Left colon (tissue), 2 donors: ENCODE measurements at places on chromosomes 5 and 9.

- no peak for DNase-seq
These were observed 76.9 kb downstream of the TSSK1B start for GRCh38 chr5:113357696-113358476.

- no peak for DNase-seq
These were observed 31.1 kb downstream of the POU4F3 start for GRCh38 chr5:146369691-146370090.

GRCh38 chr9:87327575-87328125 lies 170.0 kb upstream of the DAPK1 start:
- DNase-seq, result no peak

GRCh38 chr5:68884883-68885282 lies 208.9 kb upstream of the SLC30A5 start:
- DNase-seq, result no peak

GRCh38 chr9:134066913-134067851 lies 644 bp downstream of the BRD3 start:
- DNase-seq, result peak; percentile 46

GRCh38 chr5:8241076-8241475 lies 372.1 kb downstream of the MTRR start:
- DNase-seq, result no peak

GRCh38 chr5:58787987-58788386 lies 205.1 kb downstream of the RAB3C start:
- no peak for DNase-seq

DNA sequence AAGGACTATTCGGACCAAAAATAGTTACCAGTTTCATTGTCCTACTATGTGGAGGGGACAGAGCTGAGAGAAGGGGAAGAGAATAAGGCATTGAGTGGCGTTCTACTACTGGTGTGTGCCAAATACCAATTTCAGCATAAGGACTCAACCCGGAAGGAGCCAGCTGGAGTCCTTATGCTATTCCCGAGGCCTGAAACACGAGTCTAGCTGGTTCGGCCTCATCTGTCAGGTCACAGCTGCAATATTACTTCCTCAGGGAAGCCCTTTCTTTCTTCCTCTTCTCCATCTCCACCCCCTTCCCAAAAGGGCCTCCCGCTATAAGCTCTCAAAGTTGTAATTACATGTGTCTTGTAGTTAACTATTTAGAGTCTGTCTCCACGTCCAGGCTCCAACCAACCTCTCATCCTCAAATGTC lies 20.5 kb upstream of the FER start:
- DNase-seq, result peak; percentile 53

- DNase-seq, result no peak
These were observed 39.1 kb upstream of the UGT3A2 start for GRCh38 chr5:36105819-36106218.

DNA sequence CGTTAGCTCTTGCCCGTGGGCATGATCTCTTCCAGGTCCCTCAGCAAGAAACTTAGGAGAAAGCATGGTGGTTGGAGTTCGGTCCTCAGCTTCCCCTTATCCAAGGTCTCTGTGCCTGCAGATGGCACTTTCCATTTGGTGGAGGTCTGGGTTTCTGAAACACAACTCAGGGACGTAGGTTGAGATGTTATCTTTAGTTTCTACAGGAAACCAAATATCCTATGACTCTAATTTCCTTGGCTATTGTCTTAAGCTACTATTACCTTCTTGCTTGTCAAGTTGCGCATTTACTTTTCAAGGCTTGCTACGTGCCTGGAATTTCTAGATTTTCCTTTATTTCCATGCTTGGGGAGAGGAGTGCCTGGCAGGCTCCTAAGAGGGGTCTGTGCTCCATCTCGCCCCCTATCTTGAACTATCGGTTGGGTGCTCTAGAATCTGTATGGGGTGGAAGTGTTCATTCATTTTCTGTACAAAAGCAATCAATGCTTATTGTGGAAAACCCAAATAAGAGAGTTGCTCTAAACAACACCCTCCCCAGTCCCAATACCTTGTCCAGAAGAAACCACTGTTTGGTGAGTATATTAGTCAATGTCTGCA lies 32.9 kb upstream of the KCNIP1 start:
- DNase-seq, result no peak

- DNase-seq, result no peak
These were observed 66.5 kb downstream of the MARCHF3 start for GRCh38 chr5:126963822-126964375.

DNA sequence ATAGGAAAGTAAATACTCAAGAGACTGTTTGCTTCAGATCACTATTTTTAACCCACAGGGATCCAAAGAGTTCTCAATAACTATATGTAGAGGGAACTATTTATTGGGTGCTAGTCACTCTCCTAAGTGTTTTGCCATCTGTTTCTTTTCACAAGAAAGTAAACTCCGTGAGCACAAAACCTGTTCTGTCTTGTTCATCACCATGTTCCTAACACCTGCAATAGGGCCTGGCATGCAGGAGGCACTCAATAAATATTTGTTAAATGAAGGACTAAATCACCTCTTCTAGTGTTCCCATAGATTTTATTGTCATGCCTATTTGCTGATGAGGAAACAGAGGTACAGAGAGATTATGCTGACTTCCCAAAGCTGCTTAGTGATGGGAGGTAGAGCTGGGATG lies 118.2 kb downstream of the VCAN start:
- no peak for DNase-seq

- no peak for DNase-seq
These were observed 24.3 kb upstream of the FUBP3 start for GRCh38 chr9:130555061-130555460.

DNA sequence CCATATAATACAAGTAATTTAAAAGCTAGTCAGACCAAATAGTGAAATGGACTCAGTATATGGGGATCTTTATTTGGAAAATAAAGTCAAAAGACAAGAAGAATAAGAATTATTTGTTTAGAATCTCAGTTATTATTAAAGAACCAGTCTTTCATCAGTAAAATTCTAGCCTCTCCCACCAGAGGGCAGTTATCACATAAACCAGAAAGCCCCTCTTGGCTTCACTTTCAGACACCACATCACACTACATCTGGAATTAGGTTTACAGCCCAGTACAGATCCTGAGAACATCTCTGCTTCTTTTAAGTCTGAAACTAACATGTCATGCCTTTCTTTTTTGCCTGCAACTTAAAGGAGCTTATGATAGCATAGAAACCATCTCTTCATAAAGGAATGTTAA lies 12.2 kb upstream of the HSPB3 start:
- no peak for DNase-seq

DNA sequence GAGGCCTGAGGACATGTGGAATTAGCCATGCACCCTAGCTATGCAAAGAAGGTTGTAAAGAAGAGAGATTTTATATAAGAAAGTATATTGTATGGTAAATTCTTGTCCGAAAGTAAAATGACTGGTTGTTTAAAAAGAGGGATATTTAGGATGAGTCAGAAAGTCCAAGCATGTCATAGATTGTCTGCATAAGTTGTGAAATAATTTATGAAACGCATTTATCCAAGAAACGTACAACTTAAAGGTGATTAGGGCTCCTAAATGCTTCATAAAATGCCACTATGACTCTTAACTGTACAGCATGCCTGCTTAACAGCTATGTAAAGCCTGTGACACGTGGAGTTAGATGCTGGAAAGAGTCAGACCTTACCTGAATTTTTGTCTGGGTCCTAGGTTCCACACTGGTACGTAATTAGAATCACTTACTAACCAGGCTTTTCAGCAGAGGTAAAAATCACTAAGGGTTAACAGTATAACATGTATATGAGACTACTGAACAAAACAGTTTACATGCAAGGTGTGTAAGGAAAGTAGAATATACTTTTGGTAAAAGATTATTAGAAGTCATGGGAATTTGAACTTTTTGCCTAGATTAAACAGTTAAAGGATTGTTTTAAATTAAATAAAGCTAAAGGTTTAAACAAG lies 37.0 kb upstream of the ARL15 start:
- DNase-seq, result no peak

GRCh38 chr5:97163360-97163764 lies 19.7 kb downstream of the RIOK2 start:
- no peak for DNase-seq

DNA sequence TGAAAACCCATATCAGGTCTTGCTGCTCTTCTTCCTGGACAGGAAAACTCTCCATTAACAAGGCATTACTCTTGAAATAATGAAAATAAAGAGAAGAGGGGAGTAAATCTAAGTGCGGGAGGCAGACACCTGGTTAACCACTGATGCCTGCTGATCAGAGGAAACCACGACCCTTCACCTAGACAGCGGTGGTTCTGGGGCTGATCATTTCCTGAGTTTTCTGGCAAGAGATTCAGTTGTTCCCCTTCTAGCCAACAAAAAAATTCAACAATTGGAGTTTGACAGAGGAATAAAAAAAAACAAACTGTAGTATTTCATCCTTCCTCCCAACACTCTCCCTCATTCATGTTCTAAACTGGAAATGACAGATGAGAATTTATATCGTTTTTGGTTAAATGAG lies 3.0 kb downstream of the RLN2 start:
- no peak for DNase-seq

DNA sequence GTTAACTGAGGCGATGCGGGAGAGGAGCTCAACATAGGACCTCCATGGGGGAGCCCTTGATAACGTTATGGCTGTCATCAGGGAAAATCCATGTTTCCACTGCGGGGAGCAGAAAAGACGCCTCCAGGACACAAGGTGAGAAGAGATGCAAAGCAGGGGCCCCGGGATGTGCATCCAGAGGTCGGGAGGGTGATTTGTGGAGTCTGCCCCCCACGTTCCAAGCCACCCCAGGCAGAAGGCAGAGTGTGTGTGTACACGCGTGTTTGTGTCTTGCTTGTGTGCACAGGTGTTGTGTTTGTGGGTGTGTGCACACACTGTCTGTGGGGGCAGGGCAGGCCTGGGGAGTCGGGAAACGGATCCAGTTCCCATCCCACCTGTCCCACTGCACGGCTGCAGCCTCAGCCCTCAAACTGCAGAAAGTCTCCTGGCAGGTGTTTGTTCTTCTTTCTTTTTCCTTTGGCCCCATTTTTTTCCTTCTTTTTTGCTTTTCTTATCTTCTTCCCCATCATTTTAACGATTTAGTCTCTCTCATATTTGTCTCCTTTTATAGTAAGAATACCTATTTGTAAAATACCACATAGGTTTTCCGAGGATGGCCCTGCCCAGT lies 17.4 kb upstream of the PLEKHG4B start:
- DNase-seq, result no peak

DNA sequence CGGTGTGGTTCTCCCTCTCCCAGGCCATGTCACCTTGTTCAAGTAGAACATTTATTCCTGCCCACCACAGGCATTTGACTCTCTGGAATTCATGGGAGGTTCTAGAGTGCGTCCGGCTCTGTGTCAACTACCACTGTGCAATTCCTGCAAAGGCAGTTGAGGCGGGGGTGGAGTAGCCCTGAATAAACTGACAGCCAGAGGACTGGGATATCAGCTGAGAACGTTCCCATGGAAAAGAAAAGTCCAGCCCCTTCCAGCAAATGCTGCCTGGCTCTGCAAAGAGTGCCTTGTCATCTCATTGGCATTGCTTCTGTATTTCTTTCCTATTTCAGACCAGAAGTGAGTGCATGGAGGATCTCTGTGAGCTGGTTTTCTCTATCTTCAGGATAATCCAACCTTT lies 18.9 kb upstream of the MEGF9 start:
- no peak for DNase-seq

DNA sequence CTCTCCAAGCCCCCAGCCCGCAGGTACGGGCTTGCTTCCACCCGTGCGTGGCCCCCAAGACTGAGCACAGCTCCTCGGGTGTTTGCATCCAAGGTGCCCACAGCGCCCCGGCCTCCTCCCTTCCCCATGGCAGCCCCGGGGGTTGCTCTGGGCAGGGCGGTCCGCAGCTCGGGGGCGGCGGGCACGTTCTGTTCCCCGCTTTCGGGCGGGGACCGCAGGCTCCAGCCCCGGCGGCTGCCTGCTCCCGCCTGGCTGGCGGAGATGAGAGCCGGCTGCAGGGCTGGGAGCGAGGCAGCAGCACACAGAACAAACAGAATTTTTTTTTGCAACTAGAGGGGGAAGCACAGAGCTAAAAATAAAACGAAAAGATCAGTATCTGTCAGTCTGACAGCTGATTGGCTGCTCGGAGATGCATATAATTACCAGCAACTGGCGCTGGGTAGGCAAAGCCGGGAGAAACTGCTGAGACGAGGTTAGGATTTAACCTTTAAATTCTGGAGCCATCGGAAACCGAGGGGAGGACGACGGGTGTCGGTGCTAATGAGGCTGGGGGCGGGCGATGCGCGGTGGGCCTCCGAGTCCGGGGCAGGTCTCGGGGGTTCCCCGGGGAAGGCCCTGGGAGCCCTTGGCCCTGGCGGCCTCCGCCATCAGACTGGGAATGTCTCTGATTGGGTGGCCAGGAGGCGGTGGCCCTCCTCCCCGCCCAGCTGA lies 142.7 kb upstream of the IER5L start:
- no peak for DNase-seq

DNA sequence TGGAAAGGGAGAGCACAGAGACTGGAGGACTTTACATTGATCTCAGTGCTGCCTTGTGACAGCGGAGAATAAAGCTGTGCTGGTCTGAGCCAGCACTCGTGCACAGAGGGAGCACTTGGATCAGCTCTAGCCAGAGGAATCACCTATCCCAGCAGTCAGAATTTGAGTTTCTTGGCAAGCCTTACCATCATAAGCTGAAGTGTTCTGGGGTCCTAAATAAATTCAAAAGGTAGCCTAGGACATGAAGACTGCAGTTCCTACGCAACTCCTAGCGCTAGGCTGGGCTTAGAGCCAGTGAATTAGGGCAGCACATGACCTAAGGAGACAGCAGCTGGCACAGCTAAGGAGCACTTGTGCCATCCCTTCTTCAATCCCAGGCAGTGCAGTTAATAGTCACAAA lies 119.5 kb downstream of the HMHB1 start:
- DNase-seq, result peak; percentile 27

DNA sequence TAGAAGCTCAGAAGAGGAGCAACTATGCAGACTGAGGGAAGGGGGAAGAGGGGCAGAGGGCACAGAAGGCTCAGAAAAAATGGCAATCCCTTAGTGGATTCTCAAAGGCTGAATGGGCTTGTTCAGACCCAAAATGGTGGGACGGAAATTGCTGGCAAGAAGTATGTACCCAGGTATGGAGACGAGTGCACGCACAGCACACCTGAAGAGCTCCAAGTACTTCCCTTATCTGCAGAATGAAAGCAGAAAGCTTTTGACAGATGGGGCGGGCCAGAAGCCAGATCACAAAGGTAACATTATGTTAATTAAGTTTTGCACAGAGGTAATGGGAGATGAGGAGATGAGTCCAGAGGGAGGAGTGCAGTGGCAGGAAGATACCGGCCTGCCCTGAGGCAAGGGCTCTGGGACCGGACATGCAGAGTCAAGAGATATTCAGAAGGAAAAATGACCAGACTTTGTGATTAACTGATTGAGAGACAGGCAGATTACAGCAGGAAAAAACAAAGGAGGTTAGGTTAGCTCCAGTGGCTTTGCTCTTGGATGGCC lies 138.1 kb upstream of the PIK3R1 start:
- no peak for DNase-seq
